ENCODE measurements at places on chromosomes 3 and 15. TPM values are rescaled to one million over a fixed set of nuclear protein-coding genes. Genes with fewer than 3 reads are reported as not detected.
A peak's percentile ranks its signal among the peaks of the same experiment; 100 is the strongest.

DNA sequence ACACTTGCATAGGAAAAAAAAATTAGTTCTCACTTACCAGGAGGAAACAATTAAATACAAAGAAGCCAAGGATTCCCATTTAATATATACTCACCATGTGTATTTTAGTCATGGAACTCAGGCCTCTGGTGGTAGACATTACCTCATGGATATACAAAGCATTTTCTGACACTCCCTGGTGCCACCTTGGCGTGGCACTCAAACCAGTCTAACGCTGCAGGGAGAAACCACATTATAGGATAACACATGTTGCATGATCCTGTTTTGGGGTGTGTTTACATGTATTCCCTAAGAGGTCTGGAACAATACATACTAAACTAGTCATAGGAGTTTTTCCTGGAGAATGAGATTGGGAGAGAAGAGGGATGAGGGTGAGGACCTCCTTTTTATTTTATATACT is 5.9 kb upstream of the RTF1 start:
- DNase-seq: no peak

- DNase-seq: no peak
Observed at GRCh38 chr3:44058022-44058867, 183.4 kb upstream of the TOPAZ1 start.

GRCh38 chr15:37031198-37031597 is 69.2 kb downstream of the MEIS2 start:
- DNase-seq: no peak

ZDHHC23 gene
- 11.0 TPM for total RNA-seq

DNA sequence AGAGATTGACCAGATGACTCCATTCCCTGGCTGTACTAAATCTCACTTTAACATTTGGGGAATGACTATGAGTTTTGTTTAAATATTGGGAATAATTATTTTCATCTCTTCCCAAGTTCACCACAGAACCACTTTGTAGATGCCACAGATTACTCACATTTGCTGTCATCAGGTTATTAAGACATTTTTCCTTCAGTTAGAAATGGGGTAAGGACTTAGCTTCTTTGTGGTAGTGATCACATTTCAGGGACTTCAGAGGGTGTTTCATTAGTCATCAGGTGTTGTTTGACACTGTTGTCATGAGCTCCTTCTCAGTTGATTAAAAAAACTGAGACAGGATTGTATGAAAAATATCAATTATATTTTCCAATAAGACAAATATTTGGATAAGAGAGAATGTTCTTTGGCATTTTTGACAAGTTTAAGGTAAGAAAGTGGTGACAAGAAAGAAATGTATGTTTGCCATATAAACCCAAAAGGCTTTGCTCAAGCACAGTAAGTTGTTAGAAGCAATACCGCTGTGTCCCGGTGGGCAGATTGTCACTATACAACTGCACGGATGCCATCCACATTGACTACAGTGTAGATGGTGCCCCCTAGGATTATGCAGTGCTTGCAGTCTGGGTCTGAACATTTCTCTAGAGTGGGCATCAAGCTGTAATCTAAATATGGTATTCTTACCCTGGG is 22.3 kb downstream of the FBXL2 start:
- DNase-seq: no peak

DNA sequence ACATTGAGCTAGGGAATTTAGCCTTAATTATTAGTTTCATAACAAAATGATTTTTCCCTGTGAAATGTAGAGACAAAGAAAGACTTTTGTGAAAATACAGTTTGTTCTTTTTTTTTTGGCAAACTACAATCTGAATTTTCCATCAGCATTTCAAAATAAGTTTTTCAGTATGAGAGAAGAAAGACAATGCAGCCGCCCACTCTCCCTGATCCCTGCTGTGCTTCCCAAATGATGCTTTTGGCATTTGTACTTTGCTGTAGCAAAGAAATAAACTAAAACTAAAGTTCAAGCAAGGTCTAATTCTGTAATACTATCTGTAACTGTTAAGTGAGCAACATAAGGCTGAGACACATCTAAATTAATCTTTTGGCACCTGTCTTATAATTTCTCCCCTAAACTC is 782.2 kb downstream of the VGLL3 start:
- no peak for DNase-seq

SLC6A20 gene
- total RNA-seq: under 0.01 TPM

GRCh38 chr3:138336454-138336999 is 6.9 kb upstream of the NME9 start:
- no peak for DNase-seq

DNA sequence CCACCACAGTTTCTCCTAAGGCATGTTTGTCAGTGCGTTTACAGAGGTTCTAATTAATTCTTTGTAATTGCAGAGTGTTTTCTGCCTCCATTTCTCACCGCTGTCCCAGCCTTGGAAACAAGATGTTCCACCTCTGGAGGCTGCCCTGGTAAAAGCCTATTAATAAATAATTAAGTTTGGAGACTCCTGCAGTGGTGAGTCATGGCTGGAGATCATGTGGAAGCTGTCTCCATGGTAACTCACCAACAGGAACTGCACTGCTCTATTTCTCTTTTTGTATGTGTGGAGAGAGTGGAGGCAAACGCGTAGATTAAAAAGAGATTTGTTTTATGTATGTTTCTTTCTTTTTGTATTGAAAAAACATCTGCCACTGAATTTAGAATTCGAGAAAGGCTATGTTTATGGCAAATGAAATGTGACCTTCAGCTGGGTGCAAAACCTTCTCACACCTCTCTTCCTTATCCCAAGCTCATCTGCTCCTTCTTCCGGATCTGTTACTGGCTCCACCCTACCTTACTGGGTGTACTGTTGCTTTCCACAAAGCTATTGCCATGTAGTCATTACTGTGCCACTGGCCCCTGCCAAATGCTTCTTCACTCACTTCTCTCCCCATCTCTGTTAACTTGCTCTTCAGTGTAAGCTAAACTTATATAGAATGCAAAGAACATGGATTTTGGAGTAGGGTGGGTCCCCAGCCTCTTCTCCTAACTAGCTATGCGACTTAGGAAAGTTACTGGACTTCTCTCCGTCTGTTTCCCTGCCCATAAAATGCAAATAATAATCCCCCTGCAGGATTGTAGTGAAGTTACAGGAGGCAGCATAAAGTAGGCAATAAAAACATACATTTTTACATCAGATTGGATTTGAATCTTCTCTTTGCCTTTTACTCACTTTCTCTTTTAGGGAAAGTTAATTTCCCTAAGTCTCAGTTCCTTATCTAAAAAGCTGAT is 778.5 kb downstream of the NTRK3 start:
- peak; percentile 37 for DNase-seq

- DNase-seq: no peak
Observed at GRCh38 chr3:15346516-15346915, 14.1 kb upstream of the SH3BP5 start.

DNA sequence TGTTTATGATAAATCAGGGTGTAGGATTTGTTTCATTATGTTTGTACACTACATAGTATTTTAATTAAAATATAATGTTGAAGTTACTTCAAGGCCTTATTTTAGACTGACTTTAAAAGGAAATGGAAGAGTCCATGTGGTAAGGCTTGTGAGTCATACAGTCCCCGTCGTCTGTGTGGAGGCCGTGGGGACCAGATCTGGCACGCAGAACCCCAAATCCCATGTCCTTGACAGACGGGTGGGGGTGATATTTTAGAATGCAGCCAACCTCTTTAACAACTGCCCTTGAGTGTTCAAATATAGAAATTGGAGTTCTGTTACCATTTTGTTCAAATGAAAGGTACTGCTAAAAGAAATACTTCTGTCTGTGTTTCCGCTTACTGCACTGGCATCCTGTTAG is 35.8 kb downstream of the ABHD17C start:
- DNase-seq: no peak

GRCh38 chr15:70258369-70259027 is 160.8 kb upstream of the TLE3 start:
- DNase-seq: peak; percentile 95

GRCh38 chr3:103127098-103127630 is 692.3 kb downstream of the ZPLD1 start:
- DNase-seq: no peak

- DNase-seq: no peak
Observed at GRCh38 chr15:46300716-46301115, 665.9 kb downstream of the SQOR start.

GRCh38 chr3:120227710-120228347 is 57.2 kb downstream of the GPR156 start:
- no peak for DNase-seq

DNA sequence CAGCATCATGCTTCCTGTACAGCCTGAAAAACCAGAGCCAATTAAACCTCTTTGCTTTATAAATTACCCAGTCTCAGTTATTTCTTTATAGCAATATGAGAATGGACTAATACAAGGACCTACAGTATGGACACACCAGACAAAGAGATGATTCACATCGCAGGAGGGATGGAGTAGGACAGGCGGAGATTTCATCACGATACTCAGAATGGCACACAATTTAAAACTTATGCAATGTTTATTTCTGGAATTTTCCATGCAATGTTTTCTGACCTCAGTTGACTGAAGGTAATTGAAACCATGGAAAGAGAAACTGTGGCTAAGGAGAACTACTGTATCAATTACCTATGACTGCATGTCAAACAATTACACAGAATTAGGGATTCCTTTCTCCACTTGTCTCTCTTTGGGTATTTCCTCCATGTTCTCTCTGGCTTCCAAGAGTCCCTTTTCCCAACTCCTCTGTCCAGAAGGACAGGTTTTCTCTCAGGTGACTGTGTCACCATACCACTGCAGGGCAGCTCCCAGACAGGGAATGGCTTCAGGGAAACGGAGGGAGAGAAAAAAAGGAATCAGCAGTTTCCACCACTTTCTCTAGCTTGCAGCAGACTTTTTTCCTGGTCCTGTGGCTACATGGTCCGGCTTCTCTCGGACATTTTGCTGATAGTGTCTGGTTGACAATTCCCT is 3.0 kb upstream of the ANO10 start:
- no peak for DNase-seq

GRCh38 chr15:29130951-29131839 is 138.4 kb downstream of the NSMCE3 start:
- no peak for DNase-seq

DNA sequence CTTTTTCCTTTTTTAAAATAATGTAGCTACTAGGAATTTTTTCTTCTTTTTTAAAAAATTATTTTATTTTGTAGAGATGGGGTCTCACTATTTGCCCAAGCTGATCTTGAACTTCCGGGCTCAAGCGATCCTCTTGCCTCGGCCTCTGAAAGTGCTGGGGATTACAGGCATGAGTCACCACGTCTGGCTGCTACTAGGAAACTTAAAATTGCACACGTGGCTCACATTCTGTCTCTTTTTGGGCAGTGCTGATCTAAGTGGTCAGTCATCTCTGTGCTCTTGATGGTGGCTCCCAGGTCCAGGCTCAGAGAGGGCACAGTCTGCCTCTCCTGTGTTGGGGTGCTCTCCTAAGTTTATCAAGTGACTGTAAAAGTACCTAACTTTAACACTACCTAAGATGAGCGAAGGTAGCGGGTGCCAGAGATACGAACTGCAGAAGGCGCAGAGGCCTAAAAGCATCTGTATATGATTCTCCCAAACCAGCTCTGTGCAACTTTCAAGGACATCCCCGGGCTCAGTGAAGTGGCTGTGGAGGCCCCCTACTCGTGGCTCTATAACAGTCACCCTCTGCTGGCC is 52.9 kb upstream of the SEC13 start:
- no peak for DNase-seq
